Activated CD4-positive, alpha-beta T cell treated with anti-CD3 and anti-CD28 coated beads, Interleukin-2, amount 50 U/mL, for 24 hours (primary cell): ENCODE measurements at places on chromosomes 3 and 15.

GRCh38 chr15:45603881-45604280 lies 16.7 kb downstream of the BLOC1S6 start:
- no peak for DNase-seq

DNA sequence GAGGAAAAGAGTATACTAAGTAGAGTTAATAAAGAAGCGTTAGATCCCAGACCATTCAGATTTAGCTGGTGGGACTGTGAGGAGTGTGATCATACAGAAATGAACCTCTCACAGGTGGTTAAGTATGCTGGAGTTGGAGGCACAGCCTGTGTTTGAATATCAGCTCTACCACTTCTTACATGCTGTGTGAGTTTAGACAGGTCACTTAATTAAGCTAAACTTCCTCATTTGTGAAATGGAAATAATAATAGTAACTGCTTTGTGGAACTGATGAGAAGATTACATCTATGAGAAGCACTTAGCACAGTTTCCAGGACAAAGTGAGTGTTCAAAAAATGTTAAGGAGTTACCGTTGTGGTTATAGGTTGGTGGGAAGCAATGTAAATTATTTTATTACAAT lies 8.4 kb downstream of the ACP3 start:
- no peak for DNase-seq

- no peak for DNase-seq
Observed at GRCh38 chr3:140432229-140432669, 245.6 kb upstream of the TRIM42 start.

GRCh38 chr3:29758434-29759322 lies 477.8 kb downstream of the RBMS3 start:
- no peak for DNase-seq

DNA sequence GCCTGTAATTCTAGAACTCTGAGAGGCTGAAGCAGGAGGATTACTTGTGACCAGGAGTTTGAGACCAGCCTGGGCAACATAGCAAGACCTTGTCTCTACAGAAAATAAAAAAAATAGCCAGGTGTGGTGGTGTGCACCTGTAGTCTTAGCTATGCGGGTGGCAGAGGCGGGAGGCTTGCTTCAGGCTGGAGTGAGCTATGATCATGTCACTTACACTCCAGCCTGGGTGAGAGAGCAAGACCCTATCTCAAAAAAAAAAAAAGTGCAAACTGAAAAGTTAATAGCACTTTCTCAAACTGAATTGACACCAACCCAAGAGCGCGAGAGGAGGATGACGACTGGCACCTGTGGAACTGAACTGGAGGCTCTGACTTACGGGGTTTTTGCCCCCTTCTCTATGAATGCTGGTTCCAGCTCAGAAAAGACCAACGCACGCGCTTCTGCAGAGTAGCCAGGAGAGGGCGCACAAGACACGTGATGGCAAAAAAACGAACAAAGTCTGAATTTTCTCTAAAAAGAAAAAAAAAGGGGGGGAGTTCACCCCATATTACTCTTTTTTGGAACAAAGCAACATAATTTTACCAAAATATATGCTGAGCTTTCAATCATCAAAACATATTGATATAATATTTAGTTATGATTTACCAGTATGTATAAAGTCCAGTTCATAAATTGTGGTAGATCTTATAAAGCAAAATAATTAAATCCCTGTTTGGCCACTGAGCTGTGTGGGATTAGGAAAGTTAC lies 23.7 kb downstream of the CFAP92 start:
- peak; percentile 51 for DNase-seq

- DNase-seq, result no peak
Observed at GRCh38 chr3:25427155-25427554, 908 bp upstream of the RARB start.

- no peak for DNase-seq
Observed at GRCh38 chr15:83565553-83566159, 88.3 kb upstream of the ADAMTSL3 start.
